ENCODE measurements at places on chromosomes 7 and 10.
A peak's percentile ranks its signal among the peaks of the same experiment; 100 is the strongest.

GRCh38 chr10:19966751-19967150, 150.5 kb downstream of the PLXDC2 start:
- DNase-seq = no peak

GRCh38 chr7:50620433-50620832, 55.2 kb upstream of the DDC start:
- DNase-seq = no peak

DNA sequence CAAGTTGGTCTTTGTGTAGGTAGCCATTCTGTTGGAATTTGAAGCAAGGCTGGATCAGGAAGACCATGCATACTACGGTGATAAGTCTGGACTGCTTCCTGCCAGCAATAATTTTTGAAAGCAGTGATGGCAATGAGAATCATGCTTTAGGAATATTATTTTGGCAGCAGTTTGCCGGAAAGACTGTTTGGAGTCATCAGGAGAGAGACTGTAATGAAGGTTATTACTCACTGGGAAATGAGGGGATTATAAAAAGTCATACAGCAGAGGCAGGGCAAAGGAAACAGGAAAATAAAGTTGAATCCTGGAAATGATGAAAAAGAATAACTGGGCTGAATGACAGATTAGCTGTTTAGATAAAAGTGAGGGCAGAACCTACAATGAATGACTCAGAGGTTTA, 1136.8 kb upstream of the AUTS2 start:
- no peak for DNase-seq

DNA sequence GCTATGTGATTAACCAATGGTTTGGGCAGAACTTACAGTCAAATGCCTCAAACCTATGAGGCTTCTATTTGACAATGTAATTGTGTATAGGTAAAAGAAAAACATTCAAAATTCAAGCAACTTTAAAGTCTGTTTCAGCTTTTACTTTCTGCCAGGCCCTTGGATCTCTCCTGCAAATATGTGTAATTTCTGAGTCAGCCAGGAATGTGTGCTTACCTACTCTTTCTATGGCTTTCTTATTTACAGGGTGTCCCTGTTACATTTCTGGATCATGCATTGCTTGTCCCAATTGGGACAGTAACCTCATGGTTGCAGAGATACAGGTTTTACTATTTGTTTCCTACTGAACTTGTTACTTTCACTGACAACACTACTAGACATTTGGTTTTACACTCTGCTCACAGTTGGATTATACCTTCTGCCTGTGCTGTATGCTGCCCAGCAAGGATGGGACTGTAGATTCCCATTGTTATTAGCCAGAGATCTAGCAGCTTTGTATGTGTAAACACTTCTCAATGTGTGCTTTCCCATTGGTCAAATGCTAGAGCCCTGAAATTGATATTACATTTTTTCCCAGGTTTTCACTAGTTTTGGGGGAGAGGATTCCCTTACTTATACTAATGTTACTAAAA, 355.3 kb downstream of the ARL4A start:
- no peak for DNase-seq

DNA sequence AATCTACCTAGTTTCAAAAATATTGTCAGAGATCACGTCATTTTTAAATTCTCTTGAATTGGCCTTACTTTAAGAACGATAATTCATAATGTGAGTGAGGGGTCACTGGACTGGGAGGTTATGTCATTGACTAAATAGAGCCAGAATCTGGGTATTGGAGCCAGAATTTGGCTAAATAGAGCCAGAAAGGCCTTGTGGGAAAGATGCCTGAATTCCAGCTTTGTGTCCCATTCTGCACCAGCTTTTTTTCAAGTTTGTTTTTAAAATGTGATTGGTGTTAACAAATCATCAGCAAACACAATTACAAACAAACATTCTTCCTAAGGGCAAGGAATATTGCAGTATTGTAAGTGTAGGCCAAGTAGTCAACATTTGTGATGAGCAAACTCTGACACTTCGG, 233.2 kb upstream of the PRKCQ start:
- DNase-seq = no peak

DNA sequence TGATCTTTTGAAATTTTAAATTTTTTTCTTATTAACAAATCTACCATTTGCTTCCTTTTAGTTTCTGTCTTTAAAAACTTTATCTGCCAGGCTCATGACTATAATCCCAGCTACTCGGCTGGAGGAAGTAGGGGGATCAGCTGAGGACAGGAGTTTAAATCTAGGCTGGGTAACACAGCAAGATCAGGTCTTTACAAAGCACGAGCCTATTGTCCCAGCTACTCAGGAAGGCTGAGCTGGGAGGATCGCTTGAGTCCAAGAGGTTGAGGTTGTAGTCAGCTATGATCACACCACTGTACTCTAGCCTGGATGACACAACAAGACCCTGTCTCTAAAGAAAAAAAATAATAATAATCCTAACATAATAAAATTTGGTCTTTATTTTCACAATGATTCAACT, 17.5 kb downstream of the DPY19L1 start:
- DNase-seq = no peak

GRCh38 chr7:138204285-138204981, 128.2 kb downstream of the AKR1D1 start:
- DNase-seq = no peak

DNA sequence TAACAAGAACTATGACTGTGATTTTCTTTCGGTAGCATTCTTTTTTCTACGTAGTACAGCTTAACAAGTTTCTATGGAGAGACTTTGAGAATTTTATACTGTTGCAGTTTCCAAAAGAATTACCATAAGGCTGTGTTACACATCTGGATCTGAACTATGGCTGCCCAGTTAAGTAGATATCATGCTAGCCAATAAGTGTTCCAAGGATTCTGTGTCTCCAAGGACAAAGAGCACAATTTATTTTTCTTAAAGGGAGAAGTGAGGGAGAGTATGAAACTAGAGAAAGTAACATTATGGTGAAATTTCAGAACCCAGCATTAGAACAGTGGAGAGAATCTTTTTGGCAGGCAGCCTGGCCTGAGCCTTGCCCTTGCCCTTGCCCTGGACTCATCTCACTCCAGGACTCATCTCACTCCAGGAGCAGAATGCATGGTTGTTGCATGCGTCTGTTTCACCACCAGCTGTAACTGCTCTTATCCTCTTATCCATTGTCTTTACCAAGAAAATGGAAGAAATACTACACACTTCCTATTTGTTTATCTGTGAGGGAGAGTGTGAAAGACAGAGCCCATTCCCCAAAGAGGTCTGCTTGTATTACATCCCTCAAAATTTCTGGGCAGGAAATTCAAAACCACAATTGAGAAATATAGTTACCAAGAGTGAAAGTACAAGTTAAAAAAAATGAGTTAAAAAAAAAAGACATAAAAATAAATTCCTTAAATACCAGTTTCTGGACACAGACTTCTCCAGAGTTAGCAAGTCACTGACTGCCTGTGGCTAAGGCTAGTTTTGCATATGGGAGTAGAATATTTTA, 1067.5 kb downstream of the NRG3 start:
- DNase-seq = no peak

GRCh38 chr7:133428876-133429275, 176.0 kb downstream of the EXOC4 start:
- no peak for DNase-seq

GRCh38 chr10:132133005-132133404, 53.7 kb upstream of the DPYSL4 start:
- DNase-seq = no peak

DNA sequence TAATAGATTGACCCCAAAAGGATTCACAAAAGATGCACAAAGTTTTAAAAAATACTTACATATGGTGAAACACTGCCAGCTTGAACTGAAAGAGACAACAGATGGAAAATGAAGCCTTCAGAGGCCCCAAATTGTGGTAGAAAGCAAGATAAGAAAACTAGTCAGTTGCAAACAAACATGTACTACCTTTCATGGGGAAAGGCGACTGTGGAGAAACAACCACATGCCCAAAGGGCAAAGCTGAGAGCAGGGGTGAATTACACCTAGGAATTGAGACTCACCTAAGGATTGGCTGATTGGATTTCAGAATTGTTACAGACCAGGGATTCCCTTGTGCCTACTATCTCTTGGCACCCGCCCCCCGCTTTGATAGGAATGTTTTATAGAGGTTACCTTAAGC, 13.1 kb downstream of the EPC1 start:
- DNase-seq = no peak

DNA sequence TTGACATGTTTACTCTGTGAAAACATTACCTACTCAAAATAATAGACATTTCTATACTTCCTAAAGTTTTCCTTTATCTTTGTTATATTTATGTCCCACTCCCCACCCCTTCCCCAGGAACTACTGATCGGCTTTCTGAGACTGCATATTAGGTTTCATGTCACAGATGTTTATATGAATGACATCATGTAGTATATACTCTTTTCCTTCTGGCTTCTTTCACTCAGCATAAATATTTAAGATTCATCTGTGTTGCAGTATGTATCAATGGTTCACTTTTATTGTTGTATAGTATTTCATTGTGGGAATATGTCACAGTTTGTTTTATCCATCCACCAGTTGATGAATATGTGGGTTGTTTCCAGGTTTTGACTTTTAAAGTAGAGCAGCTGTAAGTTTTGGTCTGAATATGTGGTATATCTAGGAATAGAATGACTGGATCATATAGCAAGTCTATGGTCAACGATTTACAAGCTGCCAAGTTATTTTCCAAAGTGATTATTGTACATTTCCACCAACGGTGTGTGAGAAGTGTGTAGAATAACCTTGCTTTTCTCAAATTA, 73.8 kb upstream of the CAV2 start:
- no peak for DNase-seq

- peak; percentile 70 for DNase-seq
These were observed 816 bp downstream of the TECPR1 start for GRCh38 chr7:98251231-98251600.

- no peak for DNase-seq
These were observed 1068.9 kb downstream of the NXPH1 start for GRCh38 chr7:9502269-9502668.

- DNase-seq = no peak
These were observed 81.1 kb downstream of the IDE start for GRCh38 chr10:92492748-92493240.

GRCh38 chr7:38066391-38066790, 111.7 kb upstream of the STARD3NL start:
- no peak for DNase-seq

DNA sequence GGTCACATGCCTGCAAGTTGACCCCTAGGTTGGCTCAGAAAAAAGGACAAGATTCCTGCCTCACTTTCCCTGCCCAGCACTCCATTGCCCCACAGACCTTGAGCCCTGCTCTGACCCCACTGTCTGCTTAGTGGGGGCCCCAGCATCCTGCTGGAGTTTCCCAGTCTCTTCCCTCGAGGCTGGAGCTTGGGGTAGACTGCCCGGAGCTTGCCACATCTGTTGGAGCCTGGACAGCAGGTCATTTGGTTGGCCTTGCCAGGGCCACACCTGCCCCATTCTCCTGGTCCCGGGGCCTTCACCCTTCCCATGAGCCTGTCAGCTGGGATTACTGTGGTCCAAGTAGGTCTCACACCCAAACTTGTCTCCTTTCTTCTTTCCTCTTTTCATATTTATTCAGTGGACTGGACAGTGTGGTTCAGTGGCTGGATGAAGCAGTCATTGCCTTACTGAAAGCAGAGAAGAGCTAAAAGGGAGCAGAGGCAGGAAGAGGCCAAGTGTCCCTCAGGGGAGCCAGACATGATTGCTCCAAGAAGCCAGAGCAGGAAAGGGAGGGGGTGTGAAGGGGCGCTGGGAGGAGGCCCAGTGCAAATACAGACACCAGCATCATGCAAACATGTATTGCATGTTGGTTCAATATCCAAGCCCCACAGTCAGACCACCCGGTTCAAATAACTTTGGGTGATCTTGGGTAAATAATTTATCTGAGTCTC, 56.2 kb upstream of the CACUL1 start:
- DNase-seq = no peak

DNA sequence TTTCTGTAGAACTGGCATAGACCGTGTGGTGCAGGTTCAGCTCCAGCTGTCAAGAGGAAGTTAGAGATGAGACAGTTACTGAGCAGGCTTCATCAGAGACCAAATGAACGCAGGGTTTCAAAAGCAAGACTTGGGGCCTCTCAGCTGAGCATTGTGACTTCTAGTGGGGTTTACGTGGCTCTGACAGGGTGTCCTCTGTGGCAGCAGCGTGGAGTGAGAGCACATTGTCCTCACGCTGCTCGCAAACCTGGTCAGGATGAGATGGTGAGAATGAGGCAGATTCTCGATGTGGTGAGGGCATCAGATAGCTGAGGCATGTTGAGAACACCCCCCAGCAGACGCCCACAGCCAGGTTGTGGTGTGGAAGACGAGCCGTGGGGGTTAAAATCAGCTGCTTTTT, 126.0 kb downstream of the DNAJB6 start:
- DNase-seq = no peak

- DNase-seq = peak; percentile 12
These were observed 39.4 kb upstream of the NPFFR1 start for GRCh38 chr10:70323138-70323696.

- peak; percentile 24 for DNase-seq
These were observed 529 bp downstream of the HPS1 start for GRCh38 chr10:98446151-98446660.

- no peak for DNase-seq
These were observed 909.4 kb downstream of the GRID1 start for GRCh38 chr10:85457191-85457590.

GRCh38 chr7:68980011-68980410, 618.3 kb upstream of the AUTS2 start:
- no peak for DNase-seq

DNA sequence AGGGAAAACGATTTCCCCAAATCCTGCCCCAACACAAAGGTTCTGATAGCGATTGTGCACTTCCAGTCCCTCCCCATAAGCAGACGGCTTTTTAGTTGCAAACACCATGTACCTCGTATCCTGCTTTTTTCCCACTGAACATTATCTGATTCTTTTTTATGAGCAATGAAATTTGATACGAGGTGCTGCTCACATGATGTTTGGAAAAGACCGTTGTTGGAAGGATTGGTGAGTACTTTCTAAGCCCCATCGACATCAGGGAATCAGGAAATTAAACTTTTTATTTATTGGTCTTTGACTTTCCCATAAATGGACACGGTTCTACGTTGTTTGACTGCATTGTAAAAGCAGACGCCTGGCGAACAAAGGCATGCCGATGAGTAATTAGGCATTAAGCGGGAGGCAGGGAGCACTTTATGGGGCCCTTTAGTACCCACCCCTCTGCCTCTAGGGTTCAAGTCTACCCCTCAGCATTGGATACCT, 49.4 kb downstream of the TEX36 start:
- DNase-seq = no peak
